ENCODE measurements at places on chromosomes 7 and 10.

- no peak for DNase-seq
These were observed 9.4 kb upstream of the CALML5 start for GRCh38 chr10:5508786-5509185.

DNA sequence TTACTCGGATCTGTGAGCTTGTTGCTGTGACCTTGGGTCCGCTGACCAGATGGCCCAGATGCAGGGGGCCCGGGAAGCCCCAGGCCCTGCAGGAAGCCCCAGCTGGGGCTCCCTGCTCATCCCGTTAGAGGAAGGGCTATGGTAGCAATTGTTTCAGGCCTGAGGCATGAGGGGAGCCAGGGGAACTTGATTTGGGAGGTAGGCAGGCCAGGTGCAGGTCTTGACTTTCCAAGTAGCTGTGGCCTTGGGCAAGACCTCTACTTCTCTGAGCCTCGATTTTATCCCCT is 55.0 kb upstream of the CXCL12 start:
- DNase-seq: no peak

GRCh38 chr10:129888784-129889616 is 75.1 kb downstream of the EBF3 start:
- DNase-seq: no peak

DNA sequence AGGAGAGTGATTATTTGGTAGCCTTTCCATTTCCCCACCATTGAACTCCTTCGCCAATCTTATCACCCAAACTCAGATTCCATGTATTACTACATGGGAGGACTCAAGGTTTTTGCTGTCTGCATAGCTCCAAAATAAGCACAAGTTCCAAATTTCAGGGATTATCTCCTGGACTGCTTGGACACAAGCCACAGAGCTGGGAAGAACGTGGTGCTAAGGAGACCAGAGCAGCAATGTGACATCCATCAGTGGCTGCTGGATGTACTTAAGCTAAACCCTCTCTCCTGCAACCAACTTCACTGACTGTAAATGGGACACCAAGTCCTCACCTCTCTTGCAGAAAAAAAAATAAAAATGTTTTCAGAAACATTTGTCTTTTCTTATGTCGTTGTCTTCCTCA is 56.3 kb downstream of the NRP1 start:
- DNase-seq: no peak

DNA sequence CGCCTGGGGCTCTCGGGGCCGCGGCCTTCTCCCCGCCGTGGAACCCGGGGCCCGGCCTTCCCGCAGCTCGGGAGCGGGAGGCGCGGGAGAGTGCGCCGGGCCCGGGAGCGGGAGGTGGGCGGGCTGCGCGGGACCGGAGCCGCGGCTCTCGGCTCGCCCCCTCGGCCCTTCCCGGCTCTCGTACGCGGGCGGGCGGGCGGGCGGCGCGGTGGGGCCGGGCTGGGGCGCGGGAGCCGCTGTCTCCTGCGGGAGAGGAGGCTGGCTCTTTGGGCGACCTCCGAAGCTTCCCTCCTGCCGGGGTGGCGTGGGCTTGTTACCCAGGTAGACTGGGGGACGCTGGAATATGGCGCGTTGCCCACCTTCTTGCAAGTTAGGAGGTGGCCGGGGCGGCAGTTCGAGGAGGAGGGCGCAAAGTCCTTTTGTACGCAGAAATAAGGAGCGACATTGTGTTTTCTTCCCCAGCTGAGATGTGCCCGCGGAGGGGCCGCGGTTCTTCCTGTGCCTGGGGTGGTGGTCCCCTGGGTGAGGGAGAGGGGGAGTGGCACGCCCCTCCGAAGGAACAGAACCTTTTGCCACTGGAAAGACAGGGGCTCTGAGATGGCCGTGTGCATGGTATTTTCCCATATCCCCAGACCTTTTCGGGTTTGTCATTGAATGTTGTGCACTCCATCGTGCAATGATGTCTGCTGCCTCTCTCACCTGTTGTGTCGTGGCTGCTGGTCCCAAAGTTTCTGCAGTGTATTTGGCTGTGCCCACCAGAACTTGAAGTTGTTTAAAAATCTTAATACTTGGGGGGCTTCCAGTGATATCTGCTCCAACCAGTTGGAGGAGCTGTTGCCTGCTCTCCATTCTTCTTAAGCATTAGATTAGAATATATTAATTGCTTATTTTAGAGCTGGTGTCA is 844 bp downstream of the NRF1 start:
- DNase-seq: no peak

DNA sequence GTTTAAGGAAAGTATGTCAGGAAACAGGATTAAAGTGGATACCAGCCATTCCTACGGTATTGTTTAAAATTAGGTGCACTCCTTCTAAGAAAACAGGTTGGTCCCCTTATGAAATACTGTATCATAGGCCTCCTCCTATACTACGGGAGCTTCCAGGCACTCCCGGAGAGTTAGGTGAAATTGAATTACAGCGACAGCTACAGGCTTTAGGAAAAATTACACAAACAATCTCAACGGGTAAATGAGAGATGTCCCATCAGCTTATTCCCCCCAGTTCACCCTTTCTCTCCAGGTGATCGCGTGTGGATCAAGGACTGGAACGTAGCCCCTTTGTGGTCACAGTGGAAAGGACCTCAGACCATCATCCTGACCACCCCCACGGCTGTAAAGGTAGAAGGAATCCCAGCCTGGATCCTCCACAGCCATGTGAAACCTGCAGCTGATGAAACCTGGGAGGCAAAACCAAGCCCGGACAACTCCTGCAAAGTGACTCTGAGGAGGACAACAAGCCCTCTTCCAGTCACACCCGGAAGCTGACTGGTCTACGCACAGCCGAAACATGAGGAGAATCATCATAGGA is 25.1 kb upstream of the GHITM start:
- no peak for DNase-seq

- no peak for DNase-seq
These were observed 412.7 kb upstream of the SORCS1 start for GRCh38 chr10:107577221-107577620.

DNA sequence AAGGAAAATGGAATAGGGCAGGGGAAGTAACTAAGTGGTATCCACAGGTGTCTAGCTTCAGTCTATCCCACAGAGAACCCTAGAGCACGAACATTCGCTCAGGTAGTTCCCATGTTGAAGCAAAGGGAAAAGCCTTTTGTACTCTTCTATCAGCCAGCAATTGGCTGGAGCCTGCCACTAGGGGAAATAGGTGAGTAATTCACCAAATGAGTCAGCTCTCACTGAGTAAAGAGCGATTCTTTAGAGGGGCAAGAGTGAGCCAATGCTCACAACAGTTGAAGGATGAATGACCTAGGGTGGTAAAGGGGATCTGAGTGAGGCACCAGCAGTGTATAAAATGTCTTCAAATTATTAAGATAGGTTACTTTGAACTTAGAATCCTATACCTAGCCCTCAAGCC is 94.1 kb upstream of the ZNF800 start:
- DNase-seq: no peak

GRCh38 chr10:404346-404745 is 269.1 kb downstream of the ZMYND11 start:
- no peak for DNase-seq

- no peak for DNase-seq
These were observed 870 bp downstream of the ANK3 start for GRCh38 chr10:60388709-60389301.

GRCh38 chr7:103622274-103622673 is 176.3 kb upstream of the SLC26A5 start:
- no peak for DNase-seq

DNA sequence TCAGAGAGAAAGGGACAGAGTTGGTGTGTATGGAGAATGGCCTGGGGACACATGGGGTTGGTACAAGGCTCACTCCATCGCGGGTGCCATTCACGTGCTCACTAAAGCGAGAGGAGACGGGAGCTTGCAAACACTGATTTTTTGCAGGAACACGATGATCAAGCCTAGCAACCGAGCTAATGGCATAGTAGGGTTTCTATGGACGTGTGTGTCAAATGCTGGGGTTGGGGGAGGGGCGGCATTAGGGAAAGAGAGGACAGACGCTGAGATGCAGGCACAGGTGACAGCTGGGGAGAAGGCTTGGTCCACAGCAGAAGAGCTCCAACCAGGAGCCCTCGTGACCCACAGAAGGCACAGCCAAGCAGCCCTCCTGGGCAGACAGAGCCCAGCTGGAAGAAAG is 33.9 kb downstream of the RCC1L start:
- no peak for DNase-seq

GRCh38 chr7:49773936-49774458 is 559 bp downstream of the VWC2 start:
- no peak for DNase-seq

DNA sequence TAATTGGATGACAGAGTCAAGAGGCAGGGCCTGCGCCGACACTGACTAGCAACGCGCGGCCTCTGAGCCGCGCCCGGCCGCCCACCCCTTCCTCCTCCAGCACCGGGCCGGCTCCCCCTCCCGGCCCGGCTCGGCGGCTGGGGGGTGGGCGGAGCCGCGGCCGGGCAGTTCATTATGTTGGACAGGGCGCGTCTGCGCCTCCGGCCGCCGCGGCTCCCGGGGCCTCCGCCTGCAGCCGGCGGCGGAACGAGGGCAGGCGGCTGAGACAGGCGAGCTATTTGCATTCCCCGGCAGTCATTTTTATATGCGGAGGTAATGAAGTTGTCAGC is 106.7 kb downstream of the SNX10 start:
- peak; percentile 70 for DNase-seq

- no peak for DNase-seq
These were observed 7.9 kb downstream of the NUB1 start for GRCh38 chr7:151349507-151349853.

DNA sequence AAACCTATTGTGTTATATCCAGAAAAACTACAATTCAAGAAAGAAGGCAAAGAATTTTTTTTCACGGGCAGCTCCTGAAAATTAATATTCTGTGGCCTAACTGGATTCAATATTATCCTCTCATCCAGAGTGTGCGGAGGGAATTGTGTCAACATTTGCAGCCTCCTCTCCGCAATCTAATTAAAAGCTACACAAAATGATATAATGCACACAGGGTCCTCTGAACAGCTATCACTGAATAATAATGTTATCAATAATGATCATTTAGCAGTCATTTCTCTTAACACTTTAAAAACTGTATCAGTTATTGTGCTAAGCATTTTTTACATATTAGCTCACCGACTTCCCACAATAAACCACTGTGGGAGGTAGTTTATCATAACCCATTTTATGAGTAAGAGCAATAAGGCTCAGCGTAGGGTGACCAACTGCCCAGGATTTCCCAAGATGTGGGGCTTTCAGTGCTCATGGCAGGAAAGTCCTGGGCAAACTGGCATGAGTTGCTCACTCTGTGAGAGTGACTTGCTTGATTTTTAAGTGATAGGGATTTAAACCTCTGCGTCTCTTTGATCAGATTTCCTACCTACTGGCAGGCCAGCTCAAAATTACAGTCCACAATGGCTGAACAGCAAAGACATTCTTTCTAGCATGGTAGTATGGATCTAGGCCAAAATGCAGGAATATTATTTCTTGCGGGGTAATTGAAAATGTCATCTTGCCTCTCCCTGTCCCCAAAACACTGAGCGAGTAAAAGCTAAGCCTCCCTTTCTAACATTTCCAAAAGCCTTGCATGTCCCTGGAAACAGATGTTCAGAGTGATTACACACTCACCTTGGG is 65.7 kb downstream of the AOAH start:
- no peak for DNase-seq

DNA sequence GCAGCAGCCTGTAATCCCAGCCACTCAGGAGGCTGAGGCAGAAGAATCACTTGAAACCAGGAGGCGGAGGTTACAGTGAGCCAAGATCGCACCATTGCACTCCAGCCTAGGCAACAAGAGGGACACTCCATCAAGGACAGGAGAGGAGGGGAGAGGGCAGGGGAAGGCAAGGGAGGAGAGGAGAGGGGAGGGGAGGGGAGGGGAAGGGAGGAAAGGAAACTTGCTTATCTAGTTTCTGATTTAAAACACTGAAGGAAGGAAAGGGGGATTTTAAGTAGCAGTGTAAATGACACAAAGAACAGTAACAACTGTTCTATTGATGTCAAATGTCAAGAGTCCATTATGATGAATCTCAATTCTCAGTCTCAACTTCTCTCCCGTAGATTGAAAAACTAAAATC is 43.7 kb downstream of the SRPK2 start:
- DNase-seq: no peak

GRCh38 chr7:11539853-11540252 is 292.1 kb downstream of the THSD7A start:
- DNase-seq: no peak

DNA sequence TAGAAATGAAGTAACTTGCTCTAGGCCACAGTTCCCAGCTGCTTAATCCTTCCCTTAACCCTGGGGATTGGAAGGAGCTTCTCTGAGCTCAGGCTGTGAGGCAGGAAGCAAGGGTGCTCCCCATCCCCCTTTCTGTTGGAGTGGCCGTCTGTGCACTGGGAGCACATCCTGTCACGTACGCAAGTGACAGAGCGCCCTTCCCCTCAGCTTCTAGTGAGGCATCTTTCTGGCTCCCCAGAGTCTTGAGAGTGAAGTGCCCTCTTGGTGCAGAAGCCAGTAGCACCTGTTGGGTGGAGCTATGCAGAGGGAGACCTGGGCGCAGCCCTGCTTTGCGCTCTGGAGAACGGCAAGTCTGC is 47.8 kb downstream of the SHH start:
- no peak for DNase-seq

DNA sequence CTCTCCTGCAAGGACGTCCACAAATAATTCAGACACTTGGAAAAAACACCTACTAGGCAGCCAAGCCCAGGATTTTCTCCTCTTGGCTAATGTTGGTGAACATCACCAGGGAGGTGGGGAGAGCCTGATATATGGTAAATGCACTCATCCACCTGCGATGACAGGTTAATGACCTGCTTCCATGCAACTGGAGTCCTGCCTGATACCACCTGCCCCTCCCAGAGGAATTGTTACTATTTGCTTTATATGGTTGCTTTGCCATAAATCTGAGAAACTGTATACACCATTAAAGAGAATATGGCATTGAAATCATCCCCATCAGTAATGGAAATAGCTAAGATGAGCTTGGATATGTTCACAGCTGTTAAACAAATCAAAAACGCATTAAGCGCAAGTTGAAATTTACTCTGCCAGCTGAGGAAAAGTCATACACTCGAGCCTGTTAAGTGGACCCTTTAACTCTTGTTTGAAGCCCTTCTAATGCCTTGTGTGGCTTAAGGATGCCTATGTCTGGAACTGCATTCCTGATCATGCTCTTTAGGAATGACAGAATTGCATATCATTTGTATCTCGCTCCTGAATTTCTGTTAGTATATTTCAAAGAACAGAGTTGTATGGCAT is 208.3 kb downstream of the PRPF18 start:
- peak; percentile 43 for DNase-seq

DNA sequence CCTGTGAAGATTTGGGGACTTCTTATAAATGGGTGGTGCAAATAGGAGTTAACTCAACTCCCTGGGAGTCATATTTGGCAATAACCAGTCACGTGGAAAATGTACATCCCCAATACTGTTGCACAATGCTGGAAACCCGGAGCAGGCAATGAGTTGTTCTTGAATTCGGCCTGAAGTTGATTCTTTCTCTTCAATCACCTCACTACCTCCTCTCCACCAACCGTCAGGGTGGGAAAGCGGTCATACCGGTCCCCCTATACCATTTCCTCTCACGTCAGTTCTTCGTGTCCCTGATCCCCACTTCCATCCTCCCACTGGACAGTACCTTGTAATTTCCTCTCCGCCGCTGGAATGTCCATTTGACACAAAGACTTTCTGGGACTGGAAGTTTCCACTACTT is 2.8 kb downstream of the GIMAP5 start:
- no peak for DNase-seq

- DNase-seq: no peak
These were observed 36.0 kb upstream of the DGKI start for GRCh38 chr7:137882806-137883205.

Measured in DMS153 (cell line).